ENCODE measurements at places on chromosomes 1 and 21. TPM values are rescaled to one million over a fixed set of nuclear protein-coding genes. Genes with fewer than 3 reads are reported as not detected.

Gene AMY1C
- 5.2 TPM for total RNA-seq

DNA sequence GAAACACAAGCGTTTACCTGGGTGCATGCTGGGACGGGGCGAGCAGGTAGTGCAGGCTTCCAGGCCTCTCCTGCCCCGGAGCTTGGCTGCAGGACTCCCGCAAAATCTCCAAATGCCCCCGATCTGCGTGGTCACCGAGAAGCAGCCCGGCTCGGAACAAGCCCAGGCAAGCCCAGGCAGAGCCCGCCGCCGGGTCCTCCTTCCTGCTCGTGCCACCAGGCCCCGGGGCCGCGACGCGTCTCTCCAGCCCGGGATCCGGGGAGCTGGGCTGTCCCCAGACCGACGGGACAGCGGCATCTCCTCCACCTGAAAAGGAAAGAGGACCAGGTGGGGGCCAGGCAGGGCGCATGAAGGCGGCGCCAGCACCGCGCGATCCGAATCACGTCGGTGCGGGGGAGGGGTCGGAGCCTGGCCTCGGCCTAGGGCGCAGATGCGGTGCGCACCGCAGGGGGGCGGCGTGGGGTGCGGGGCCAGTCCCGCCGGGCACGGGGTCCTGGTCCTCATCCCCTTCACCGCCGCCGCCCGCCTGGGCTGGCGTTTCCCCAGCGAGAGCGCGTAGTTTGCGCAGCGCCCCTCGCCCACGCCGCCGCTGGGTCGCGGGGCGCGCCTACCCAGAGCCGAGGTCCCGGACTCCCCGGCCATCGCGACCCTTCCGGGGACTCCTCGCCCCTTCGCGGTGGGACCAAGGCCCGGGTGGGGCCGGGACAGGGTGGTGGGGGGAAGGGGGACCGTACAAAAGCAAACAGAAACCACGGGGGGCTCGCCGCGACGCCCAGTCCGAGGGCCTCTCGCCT, 52.4 kb upstream of the H6PD start:
- peak; percentile 91 for DNase-seq

DNA sequence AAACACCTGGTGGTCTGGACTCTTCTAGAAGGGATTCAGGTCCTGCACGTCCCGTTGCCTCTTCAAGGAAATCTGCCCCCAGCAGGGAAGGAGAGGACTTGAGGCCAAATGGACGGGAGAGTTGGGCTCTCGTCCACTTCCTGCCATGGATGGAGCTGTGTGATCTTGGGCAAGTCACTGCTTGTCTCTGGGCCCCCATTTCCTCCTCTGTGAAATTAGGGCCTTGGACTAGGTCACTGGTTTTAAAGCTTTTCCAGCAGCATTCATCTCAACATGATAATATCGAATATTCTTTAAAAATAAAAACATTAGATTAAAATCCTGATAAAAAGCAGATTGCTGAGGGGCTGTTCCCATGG, 26.9 kb downstream of the LHX4 start:
- no peak for DNase-seq

- peak; percentile 65 for DNase-seq
Measured at GRCh38 chr1:221263831-221264767, 384.9 kb downstream of the HLX start.

All from upper lobe of left lung (tissue), 6 donors.